ENCODE measurements at places on chromosomes 7 and 10.

- no peak for DNase-seq
Observed at GRCh38 chr7:57343901-57344622, 105.9 kb upstream of the ZNF716 start.

DNA sequence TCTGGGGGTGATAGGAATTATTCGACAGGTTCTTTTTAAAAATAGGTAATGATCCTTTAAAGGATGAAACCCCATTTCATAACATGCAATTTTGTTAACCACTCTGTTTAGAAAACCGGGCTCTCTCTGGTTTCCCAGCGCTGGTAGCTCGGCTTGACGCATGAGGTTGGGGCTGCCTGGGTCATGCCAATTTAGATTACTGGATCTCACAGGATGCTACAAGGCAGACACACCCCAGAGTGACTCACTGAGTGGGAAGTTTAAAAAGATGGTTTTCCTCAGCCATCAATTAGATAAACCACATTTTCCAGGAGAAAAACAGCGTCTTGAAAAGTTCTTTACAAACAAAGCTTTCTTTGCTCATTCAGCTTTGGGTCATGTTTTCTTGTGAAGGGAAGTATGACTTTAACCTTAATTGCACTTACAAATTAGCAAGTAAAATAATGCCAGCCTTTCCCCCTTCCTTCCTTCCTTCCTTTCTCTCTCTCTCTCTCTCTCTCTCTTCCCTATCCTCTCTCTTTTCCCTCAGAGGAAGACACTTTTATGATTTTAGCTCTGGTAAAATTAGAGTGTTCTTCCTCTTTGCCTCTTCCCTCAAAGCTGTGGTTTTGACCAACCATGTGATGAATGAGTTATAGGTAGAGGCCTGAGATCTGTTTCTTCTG, 99.8 kb downstream of the EPDR1 start:
- DNase-seq = no peak

DNA sequence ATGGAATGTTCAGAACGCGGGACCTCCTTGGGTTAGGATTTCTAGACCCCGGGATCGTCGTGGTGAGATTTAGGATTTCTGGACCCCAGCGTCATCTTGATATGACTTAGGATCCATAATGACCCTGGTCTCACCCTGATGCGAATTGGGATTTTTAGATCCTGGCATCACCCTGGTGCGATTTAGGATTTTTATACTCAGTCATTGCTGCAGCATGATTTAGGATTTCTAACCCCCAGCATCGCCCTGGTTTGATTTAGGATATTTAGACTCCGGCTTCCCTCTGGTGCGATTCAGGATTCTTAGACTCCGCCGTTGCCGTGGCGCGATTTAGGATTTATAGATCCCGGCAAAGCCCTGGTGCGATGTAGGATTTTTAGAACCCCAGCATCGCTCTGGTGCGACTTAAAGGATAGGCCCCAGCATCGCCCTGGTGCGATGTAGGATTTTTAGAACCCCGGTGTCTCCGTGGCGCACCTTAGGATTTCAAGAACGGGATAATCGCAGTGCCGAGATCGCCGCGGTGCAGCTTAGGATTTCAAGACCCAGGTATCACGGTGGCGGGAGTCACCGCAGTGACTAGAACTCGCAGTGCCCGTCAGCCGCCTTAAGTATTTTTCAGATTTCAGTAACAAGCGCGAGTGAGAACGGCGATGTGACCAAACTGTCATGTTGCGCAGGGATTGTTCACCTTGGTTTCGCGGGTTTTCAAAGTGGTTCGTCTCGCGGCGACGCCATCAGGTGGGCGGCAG, 814 bp downstream of the MEST start:
- no peak for DNase-seq

- no peak for DNase-seq
Observed at GRCh38 chr10:51086710-51087109, 12.4 kb downstream of the PRKG1 start.

DNA sequence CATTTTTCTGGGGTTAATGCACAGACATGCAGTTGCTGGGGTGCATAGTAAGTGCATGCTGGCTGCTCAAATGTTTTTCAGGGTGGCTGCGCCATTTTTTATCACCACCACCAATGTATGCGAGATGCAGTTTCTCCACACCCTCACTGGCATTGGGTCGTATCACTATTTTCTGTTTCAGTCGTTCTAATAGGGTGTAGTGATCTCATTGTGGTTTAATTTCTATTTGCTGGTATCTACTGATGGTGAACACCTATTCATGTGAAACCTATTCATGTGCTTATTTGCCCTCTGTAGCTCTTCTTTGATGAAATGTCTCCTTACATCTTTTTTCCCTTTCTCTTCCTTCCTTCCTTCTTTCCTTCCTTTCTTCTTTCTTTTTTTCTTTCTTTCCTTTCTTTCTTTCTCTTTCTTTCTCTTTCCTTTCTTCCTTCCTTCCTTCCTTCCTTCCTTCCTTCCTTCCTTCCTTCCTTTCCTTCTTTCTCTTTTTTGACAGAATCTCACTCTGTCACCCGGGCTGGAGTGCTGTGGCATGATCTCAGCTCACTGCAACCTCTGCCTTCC, 84.3 kb downstream of the ELFN1 start:
- no peak for DNase-seq

GRCh38 chr7:38723327-38723726, 92.2 kb upstream of the AMPH start:
- DNase-seq = no peak

DNA sequence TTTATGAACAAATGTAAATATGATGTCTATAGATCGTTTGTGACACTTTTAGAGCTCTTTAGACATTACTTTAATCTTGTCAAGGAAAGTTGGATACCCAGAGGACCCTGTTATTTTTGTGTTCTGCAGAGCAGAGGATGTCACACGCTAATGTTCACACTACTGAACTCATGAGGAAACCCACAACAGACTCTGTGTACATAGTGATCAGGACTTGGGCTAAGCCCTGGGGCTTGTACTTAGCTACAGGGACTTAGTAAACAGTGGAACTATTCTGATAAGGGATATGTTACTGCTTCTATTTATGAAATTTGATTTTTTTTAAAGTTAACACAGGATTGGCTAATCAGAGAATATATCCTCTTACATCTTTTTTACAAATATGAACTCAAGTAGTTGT, 36.1 kb upstream of the ZNF518A start:
- no peak for DNase-seq

DNA sequence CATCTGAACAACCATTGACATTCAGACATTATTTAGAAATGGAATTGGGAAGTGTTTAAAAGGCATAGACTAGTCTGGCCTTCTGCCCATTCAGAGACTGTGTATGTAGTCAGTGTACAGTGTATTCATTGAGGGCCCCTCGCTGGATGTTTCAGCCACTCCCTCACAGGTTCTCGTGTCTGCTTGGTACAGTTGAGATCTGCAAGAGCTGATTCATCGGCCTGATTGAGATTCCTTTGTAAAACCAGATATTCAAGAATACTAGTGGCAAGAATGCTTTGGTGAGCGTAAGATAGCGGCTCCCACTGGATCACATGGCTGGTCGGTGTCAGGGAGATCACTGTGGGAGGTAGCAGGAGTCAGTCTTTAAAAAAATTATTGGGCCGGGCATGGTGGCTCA, 119.5 kb downstream of the TCF7L2 start:
- no peak for DNase-seq

GRCh38 chr7:153657182-153657800, 394.9 kb upstream of the DPP6 start:
- no peak for DNase-seq

DNA sequence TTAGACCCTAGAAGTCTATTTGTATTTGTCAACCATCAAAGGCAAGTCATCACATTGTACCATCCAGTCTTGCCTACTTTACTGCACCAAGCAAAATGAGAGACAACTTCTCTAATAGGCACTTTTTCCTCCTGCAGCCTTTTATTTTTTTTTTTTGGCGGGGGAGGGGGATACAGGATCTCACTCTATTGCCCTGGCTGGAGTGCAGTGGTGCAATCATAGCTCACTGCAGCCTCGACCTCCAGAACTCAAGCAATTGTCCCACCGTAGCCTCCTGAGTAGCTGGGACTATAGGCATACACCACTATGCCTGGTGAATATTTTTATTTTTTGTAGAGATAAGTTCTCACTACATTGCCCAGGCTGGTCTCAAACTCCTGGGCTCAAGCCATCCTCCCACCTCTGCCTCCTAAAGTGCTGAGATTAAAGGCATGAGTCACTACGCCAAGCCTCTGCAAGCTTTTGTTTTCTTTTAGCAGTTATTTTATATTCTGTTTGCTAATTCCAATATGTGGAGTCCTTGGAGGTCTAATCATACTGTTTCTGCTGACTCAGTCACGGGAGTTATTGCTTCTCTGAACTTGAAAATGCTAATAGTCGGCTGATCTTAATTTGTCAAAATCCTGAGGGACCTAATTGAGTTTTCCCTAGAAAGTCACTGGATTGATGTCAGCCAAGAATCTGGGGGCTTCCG, 14.2 kb downstream of the KPNA7 start:
- DNase-seq = no peak

DNA sequence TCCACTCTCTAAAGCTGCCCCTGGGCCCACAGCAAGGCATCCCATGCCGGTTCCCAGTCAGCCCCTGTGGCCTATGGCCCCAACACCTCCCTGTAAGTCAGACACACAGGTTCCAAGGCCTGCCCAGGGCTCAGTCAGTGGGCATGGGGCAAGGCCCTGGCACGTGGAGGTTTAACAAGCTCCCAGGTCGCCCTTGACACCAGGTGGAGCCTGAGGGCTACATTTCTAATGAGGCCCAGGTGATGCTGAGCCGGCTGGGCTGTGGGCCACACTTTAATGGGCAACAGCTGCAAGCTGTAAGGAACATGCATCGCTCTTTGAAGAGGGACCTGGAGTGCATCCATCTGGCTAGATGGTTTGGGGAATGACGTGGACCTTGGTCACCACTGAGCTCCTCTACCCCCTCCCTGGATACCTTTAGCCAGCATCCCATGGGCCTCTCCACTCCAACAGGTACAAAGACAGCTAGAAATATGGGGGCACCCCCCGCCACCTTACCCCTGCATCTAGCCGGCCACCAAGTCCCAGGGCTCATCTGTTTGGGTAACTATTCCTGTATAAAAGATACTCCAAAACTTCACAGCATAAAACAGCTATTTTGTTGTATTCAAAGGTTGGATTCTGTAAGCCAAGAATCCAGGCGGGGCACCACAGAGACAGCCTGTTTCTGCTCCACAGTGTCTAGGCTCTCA, 122.5 kb downstream of the OAT start:
- DNase-seq = no peak

GRCh38 chr10:62029401-62029800, 127.9 kb downstream of the ARID5B start:
- no peak for DNase-seq

DNA sequence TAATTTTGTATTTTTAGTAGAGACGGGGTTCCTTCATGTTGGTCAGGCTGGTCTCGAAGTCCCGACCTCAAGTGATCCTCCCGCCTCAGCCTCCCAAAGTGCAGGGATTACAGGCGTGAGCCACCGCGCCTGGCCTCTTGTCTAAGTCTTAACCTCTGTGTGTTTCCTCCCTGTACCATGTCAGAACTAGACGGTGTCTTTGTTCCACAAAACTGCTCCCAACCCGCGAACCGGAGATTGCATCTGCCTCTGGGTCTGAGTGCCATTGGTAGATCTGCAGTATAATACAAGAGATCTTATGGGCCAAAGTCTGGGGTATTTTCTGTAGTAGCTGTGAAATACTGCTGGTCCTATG, 1.3 kb upstream of the EEF1AKMT2 start:
- no peak for DNase-seq

- DNase-seq = no peak
Observed at GRCh38 chr7:22791204-22792158, 31.2 kb downstream of the TOMM7 start.

GRCh38 chr10:339038-339391, 203.8 kb downstream of the ZMYND11 start:
- no peak for DNase-seq

DNA sequence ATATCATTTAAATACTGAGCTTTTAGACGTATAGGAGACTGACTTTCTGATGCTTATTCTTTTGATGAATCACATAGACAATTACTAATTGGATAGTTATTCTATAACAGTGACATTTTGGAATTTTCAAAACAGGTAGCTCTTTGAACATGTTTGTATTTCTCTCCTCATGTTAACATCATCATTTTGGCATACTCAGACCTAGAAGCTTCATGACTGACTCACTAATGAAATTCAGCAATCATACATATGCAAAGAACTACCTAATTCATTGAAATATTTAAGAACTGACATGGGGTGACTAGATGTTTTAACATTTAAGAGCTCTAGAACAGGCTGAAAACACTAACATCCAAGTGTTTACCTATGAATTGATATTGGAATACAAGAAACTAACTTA, 192.3 kb downstream of the VTI1A start:
- no peak for DNase-seq

GRCh38 chr7:80047856-80048459, 86.7 kb upstream of the GNAI1 start:
- DNase-seq = no peak

DNA sequence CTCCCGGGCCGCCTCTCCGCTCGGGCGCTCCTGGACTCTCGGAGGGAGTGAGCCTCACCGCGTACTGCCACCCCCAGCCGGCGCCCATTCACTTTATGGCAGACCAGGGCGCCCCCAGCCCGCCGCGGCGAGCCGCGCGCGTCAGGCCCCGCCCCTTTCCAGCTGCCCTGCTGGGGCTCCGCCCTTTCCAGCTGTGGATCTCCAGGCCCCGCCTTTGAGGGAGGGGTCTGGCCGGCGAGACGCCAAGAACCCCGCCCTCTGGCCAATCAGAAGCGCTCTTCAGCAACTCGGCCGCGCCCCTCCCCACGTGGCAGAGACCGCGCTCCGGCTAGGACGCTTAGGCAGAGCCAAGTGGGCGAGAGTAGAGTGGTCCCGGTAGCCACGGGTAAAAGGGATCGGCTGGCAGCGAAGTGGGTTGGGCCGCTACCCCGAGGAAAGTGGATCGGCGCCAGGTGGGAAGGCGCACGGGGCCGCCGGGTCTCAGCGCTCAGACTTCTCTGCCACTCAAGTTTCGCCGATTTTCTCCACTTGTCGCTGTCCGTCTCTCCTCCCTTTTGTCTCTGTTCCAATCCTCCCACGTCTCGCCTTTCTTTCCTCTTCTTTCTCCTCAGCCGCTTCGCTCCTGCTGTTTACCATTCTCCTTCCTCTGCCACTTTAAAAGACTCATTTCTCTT, at the start of gene PITX3:
PITX3 (minus strand) TSS at position 69 of the 674 bp plus-strand sequence. CDS start 9,432 bp downstream, outside the sequence.
- peak; percentile 68 for DNase-seq

DNA sequence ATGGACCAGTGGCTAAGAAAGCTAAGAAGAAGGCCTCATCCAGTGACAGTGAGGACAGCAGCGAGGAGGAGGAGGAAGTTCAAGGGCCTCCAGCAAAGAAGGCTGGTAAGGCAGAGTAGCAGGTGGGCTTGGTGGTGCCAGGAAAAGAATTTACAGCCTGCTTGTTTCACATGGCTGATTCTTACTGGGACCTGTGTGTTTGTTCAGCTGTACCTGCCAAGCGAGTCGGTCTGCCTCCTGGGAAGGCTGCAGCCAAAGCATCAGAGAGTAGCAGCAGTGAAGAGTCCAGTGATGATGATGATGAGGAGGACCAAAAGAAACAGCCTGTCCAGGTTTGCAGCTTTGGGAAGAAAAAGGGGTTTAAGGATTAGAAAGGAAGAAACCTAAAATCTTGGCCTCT, 5.0 kb downstream of the NOLC1 start:
- no peak for DNase-seq

- no peak for DNase-seq
Observed at GRCh38 chr10:76394707-76395042, 963.3 kb downstream of the LRMDA start.

Measured in activated T-helper 1 cell treated with anti-CD3 and anti-CD28 coated beads, Interleukin-2, amount 50 U/mL, for 16 hours (primary cell).